ENCODE measurements at places on chromosomes 6 and 20.

- DNase-seq = no peak
Measured at GRCh38 chr6:30145818-30146217, 9.9 kb downstream of the TRIM40 start.

GRCh38 chr20:46820682-46821081 is 74.0 kb upstream of the EYA2 start:
- no peak for DNase-seq

- DNase-seq = no peak
Measured at GRCh38 chr6:34497411-34497810, 31.5 kb downstream of the PACSIN1 start.

GRCh38 chr20:43322851-43323250 is 133.1 kb upstream of the PTPRT start:
- DNase-seq = no peak

GRCh38 chr6:106522562-106523250 is 106.6 kb downstream of the RTN4IP1 start:
- DNase-seq = no peak

DNA sequence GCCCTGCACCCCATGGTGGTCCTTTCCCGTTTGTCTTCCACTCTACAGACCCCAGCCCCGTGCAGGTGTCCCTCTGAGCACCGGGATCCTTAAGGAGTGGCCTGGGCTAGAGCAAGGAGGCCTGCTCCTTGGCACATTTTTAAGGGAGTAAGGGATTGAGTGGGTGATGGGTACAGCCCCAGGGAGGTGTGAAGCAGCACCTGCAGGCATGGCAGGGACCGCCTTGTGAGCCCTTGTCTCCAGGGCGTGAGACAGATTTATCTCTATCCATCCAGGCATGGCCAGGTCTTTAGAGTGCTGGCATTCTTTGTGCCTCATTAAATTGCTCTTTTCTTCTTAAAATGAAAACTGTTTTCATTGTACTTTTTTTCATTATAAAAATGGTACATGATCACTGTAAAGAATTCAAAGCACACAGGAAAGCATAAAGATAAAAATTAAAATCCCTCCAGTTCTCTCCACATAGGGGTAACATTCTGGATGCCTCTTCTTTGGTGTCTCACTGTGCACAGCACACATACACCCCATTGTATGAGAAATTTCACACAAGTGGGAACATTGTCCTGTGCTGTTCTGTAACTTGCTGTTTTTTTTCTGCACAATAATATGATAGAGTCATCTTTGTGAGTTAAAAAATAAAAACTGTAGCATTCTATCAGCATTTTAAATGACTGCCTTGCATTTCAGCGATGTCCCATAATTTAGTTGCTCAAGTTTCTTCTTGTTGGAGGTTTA is 31.9 kb upstream of the ZNF831 start:
- no peak for DNase-seq

DNA sequence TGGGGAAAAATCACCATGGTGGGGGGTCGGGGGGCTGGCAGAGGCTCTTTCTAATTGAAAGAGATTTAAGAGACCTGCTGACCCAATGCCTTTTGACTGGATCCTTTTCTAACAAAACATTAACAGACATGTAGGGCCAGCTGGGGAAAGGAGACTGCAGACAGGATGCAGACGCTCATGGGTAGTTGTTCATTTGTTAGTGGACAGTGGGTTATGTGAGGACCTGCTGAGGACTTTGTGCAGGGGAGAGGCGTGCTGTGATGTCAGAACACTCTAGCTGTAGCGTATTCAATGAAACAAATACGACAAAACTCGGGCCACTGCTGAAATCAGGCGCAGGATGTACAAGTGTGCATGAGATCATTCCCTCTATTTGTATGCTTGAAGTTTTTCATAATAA is 1.2 kb downstream of the IP6K3 start:
- no peak for DNase-seq

DNA sequence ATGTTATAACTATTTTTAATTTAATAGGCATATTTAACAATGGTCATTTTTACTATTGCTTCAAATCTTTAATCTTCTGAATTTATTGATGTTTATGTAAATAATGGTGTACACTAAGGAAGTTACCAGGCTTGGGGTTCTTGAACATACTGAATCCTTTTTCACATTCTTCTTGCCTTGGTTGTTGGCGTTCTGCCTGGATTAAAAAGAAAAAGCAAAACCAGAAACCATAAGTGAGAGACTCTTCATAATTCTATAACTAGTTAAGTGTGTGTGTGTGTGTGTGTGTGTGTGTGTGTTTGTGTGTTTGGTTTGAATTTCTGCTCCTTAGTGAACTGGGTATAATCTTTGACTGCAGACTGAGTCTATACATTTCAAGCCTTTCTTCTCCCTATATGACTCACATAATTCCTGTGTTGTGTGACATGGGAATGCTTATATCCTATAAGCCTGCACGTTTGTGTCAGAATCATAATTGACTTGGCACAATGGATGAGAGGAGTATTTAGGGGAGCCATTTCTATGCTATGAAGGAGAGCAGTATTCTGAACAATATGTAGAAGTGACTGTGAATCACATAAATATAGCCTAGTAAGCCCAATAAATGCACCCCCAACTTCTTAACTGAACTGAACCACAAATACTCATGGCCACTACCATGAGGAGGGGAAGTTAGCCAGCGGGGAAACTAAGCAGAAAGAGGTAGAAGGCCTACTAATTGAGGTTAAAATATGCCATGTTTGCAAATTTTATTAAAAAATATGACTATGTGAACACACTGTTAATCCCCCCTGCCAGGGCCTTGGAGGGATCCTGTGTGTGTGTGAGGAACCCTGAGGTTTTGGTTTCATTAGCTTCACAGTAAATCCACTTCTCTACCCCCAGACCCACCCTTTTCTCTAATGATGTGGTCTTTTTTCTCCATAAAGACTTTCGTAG is 425.5 kb downstream of the BCKDHB start:
- no peak for DNase-seq

- DNase-seq = no peak
Measured at GRCh38 chr20:34066476-34067090, 45.5 kb downstream of the EIF2S2 start.

GRCh38 chr20:37308086-37309050 is 18.9 kb downstream of the MANBAL start:
- DNase-seq = no peak

DNA sequence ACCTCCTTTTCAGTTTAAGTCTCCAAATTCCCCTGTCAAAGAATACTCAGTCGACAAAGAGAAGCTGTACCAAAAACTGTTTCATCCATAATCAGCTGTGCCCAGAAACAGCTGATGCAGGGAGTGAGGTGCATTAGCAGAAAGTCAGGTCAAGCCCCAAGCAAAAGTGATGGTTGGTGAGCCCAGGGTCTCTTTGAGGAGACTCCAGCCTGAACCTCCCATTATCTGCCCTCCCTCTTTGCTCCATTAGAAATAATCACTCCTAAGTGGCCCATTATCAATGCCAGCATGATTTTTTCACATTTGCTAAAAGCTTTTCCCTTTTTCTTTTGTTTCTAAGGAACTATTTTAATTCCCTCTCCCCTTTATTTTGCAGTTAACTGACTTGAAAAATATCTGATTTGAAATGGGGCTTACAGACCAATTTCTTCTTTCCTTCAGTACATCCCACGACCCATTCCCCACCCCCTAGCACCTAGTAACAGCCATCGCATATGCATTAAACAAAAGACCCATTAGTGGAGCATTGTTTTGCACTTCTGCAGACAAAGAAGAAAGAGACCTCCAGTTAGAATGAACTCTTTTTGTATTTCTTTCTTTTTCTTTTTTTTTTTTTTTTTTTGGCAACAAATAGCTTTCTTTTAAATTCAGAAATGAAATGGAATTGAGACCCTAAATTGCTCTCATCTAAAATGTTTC is 257.0 kb downstream of the GRIK2 start:
- no peak for DNase-seq

- DNase-seq = no peak
Measured at GRCh38 chr6:132131758-132132157, 180.6 kb upstream of the CCN2 start.

DNA sequence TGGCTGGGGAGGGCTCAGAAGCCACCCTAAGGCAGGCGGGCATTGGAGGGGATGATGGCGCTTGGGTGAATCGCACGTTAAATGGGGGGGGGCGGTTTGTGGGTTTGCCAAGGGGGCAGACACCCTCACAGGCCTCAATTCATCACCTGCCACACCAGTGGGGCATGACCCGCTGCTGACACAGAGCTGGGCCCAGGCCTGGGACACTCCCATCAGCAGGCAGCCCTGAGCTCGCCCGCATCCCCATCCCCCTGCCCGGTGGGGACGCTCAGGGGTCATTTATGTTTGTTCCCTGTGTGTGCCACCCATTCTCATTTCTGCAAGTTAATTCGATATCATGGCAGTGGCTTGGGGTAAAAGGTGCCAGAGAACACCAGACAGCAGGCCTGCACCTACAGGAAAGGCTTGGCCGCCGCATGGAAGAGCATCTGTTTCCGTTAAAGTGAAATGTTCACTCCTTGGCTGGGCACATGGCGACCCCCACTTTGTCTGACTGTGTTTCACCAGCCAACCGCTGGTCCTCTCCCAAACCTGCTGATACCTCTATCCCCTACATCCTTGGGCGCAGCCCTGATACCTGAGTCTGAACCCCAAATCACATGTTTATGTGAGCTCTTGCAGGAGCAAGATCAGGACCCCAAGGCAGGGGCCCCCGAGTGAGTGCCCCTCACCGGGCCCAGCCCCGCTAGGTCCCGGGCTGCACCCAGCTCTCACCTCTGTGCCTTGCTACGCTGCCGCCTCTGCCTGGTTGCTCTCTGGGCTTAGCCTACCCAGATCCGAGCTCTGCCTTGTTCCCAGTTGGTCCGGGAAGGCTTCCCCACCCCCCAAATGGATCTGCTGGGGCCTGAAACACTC is 248.8 kb downstream of the TAF4 start:
- no peak for DNase-seq

DNA sequence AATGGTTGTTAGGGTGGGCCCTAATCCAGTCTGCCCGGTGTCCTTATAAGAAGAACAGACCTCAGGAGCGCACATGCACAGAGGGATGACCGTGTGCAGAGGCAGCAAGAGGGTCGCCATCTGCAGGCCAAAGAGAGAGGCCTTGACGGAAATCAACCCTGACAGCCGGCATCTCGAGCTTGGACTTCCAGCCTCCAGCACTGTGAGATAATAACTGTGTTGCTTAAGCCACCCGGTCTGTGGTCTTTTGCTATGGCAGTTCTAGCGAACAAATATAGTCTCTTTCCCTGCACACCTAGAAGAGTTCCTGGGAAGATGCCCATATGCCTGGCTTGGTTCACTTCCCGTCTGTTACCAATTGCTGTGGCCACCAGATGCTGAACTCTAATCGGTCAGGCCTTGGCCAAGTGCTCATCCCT is 35.3 kb upstream of the PTGIS start:
- no peak for DNase-seq

- DNase-seq = no peak
Measured at GRCh38 chr6:167795321-167795811, 31.3 kb upstream of the AFDN start.

- DNase-seq = no peak
Measured at GRCh38 chr6:138618168-138618567, 118.9 kb upstream of the NHSL1 start.

GRCh38 chr6:25290306-25291060 is 11.3 kb downstream of the CARMIL1 start:
- no peak for DNase-seq

GRCh38 chr6:25971187-25971821 is 8.7 kb downstream of the TRIM38 start:
- no peak for DNase-seq

- no peak for DNase-seq
Measured at GRCh38 chr6:49531774-49532569, 18.5 kb upstream of the C6orf141 start.

GRCh38 chr6:85470023-85470410 is 20.1 kb downstream of the NT5E start:
- DNase-seq = no peak

DNA sequence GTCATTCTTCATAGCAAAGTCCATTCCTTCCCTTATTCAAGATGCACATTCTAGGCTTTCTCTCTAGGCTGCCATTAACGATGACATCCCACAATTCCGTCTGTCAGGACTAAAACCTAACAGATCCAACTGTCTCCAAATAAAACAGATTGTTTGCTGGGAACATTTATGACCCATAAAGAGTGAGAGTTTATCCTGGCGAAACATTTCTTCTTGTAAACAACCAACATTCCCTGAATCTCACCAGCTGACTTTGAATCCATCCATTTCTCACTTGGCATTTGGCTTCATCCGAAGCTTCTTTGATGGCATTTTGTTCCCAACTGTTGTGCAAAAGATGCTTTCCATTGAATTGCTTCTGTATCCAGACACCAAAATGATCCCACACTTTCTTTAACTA is 93.1 kb downstream of the OLIG3 start:
- no peak for DNase-seq

- peak; percentile 80 for DNase-seq
Measured at GRCh38 chr6:46129629-46130511, at the start of gene ENPP4. Gene ENPP4 (plus strand): TSS chr6:46129989. CDS start chr6:46139584, 9,595 bp downstream.

- no peak for DNase-seq
Measured at GRCh38 chr6:79467716-79468115, 69.5 kb downstream of the LCA5 start.

GRCh38 chr6:25181923-25182322 is 97.3 kb upstream of the CARMIL1 start:
- DNase-seq = no peak

DNA sequence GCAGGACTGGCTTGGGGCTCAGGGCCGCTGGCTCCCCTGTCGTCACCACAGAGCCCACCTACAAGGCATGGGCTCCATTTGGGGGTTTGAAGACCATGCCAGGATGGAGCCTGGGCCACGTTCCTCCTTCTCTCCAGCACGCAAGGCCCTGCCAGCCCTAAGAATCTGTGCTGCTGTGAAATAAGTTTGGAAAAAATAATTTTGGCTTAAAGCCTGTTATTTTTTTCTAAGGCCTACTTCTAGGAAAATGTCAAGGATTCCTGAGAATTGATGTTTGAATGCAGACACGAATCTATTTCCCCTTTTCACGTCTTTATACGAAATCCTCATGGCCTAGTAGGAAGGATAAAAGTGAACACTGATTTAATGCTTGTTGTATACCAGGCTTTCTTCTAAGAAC is 107.5 kb downstream of the LRFN2 start:
- no peak for DNase-seq

GRCh38 chr6:107819217-107819616 is 4.9 kb downstream of the SCML4 start:
- DNase-seq = no peak
